ENCODE measurements at places on chromosomes 6 and 20. TPM values are rescaled to one million over a fixed set of nuclear protein-coding genes. Genes with fewer than 3 reads are reported as not detected.

WFDC10B gene
- not detected for total RNA-seq

BPI gene
- not detected for total RNA-seq

LTB gene
- total RNA-seq = 2,468 TPM

FAM209B gene
- 2.7 TPM for total RNA-seq

SCAF8 gene
- total RNA-seq = 44.5 TPM

KHDC1L gene
- total RNA-seq = not detected

BCL2L1 gene
- 141 TPM for total RNA-seq
